ENCODE measurements at places on chromosomes 5 and 9.
A peak's percentile ranks its signal among the peaks of the same experiment; 100 is the strongest.

DNA sequence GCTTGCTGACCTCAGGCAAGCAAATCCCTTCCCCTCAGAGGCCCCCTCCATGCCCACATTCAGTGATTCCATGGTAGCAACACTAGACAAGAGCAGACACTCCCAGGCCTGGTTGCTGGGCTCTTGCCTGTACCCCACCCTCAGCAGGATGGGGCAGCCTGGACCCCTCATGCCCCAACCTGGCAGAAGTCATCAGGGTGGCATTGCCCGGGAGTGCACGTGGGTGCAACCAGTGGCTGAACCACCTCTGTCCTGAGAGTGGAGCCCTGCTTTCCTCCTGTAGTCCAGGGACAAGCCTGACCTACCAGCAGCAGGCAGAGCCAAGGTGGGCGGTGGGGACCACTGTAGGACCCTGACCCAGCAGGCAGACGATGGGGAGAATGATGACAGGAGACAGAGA lies 65.8 kb upstream of the TBC1D2 start:
- DNase-seq: no peak

GRCh38 chr5:154862766-154863165 lies 4.3 kb downstream of the CNOT8 start:
- DNase-seq: no peak

- DNase-seq: no peak
These were observed 19.8 kb upstream of the NUDT12 start for GRCh38 chr5:103582364-103582763.

- no peak for DNase-seq
These were observed 84.9 kb upstream of the ANKRD55 start for GRCh38 chr5:56317923-56318561.

GRCh38 chr5:154097031-154097430 lies 58.3 kb downstream of the MFAP3 start:
- no peak for DNase-seq

- no peak for DNase-seq
These were observed 15.8 kb upstream of the PSAT1 start for GRCh38 chr9:78280982-78281668.

GRCh38 chr5:43802651-43803050 lies 199.7 kb downstream of the NNT start:
- no peak for DNase-seq

- no peak for DNase-seq
These were observed 626 bp downstream of the OR13C2 start for GRCh38 chr9:104604801-104605200.

DNA sequence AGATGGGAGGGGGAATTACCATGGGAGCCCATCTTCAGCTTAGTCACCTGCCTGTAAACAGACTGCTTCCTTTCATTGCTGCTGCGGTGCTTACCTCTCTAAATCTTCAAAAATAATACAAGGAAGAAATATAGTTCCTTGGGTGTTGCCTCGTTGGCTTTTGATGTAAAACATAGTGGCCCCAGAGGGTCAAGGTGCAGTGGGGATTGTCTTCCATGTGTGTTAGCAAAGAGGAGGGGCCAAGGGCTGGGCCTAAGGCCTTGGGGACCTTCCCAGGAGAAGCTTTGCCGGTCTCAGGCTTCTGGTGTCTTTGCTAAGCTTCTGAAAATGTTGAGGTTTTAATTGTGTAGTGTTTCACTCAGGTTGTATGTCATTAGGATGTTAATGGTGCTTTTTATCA lies 90.0 kb downstream of the PDE8B start:
- no peak for DNase-seq

- no peak for DNase-seq
These were observed 77.7 kb downstream of the C9orf152 start for GRCh38 chr9:110130211-110130610.

- no peak for DNase-seq
These were observed 28.0 kb downstream of the DNAI1 start for GRCh38 chr9:34486572-34486971.

- no peak for DNase-seq
These were observed 4.5 kb downstream of the SLC1A1 start for GRCh38 chr9:4494806-4495205.

GRCh38 chr9:16708656-16709435 lies 161.6 kb downstream of the BNC2 start:
- no peak for DNase-seq

GRCh38 chr5:135707302-135707701 lies 127.2 kb upstream of the SLC25A48 start:
- DNase-seq: no peak

GRCh38 chr5:151580239-151580638 lies 10.9 kb downstream of the FAT2 start:
- no peak for DNase-seq

GRCh38 chr5:53063791-53064190 lies 45.8 kb downstream of the MOCS2 start:
- no peak for DNase-seq

DNA sequence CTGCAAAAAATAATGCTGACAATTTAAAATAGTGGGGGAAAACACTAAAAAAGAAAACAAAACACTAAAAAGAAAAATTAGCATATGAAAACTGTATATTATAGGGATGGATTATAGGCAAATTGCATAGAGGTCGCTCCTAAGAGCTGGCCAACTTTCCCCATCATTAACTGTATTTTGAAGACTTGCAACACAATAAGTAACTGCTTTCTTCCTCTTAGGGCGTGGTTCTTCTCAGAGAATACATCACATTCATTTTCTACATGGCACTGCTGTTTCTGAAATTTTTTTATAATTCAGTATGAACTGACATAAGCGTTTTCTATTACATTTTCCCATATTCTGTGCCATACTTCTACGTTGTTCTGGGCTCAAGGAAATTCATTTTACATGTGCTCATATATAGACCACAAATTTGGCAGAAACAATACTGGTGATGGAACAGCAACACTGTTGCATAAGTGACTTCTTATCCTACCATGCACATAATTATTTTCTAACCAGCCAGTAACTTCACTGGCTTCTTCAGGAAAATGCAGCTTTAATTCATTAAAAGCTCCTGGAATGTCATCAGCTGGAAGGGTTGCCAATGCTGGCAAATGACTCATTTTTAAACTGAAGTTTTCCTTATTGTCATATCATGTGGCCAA lies 171.2 kb upstream of the DMAC1 start:
- DNase-seq: no peak

- DNase-seq: no peak
These were observed 20.3 kb downstream of the PAIP2 start for GRCh38 chr5:139361835-139362429.

GRCh38 chr9:93702261-93702660 lies 125.9 kb downstream of the PHF2 start:
- no peak for DNase-seq

- DNase-seq: no peak
These were observed 7.2 kb downstream of the CYSTM1 start for GRCh38 chr5:140182075-140182711.

- DNase-seq: no peak
These were observed 51.2 kb downstream of the INVS start for GRCh38 chr9:100150214-100150613.

- no peak for DNase-seq
These were observed 5.5 kb downstream of the C9orf85 start for GRCh38 chr9:71916834-71917534.

DNA sequence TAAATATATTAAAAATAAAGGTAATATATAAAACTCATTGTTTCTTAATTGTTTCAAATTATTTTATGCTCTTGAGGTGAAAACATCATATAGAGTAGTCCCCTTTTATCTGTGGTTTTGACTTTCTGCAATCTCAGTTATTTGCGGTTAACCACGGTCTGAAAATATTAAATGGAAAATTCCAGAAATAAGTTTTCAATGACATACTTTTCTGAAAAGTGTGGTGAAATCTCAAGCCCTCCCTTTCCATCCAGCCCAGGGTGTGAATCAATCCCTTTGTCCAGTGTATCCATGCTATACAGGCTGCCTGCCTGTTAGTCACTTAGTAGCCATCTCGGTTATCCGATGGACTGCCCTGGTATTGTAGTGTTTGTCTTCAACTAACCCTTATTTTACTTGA lies 546.7 kb upstream of the DMAC1 start:
- no peak for DNase-seq

GRCh38 chr5:80864706-80865435 lies 95.3 kb upstream of the RASGRF2 start:
- DNase-seq: no peak

GRCh38 chr5:124274949-124275348 lies 471.5 kb downstream of the ZNF608 start:
- DNase-seq: no peak

DNA sequence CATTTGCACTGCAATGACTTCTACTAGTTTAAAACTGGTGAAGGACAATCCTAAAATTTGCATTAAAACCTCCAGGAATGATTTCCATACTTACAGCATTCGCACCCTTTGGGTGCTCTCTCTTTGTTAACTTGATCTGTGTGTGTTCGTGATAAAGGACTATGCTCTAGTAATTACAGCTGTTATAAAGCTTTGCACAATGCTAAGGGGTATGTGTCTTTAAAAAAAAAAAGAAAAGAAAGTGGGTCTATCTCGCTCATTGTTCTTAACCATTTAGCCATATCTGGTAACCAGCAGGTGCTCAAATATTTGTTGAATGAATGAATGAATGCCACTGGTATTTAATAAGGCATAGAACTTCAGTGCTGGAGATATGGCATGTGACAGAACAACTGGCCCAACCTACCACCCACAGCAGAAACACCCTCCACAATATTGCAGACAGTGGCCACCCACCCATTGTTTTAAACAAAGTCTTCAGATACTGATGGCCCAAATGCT lies 8.7 kb downstream of the TRIM36 start:
- no peak for DNase-seq

DNA sequence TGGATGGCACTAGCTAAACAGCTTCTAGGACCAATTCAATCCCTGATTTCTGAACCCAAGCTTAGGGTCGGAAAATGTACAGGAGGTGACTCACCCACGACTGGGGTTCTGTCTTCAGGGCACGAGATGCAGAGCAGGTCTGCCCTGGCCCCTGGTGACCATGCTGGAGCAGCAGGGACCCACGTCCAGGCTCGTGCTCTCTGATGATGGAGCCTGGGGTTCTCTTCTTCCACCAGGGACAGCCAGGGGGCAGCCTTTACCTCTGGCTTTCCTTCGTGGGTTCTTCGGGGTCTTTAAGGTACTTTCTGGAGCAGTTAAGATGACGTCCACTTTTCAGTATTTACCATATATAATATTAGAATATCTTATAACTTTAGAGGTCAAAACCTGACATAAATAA lies 2.1 kb downstream of the CFAP77 start:
- DNase-seq: peak; percentile 22

- DNase-seq: no peak
These were observed 58.8 kb upstream of the RPS23 start for GRCh38 chr5:82336959-82337351.

DNA sequence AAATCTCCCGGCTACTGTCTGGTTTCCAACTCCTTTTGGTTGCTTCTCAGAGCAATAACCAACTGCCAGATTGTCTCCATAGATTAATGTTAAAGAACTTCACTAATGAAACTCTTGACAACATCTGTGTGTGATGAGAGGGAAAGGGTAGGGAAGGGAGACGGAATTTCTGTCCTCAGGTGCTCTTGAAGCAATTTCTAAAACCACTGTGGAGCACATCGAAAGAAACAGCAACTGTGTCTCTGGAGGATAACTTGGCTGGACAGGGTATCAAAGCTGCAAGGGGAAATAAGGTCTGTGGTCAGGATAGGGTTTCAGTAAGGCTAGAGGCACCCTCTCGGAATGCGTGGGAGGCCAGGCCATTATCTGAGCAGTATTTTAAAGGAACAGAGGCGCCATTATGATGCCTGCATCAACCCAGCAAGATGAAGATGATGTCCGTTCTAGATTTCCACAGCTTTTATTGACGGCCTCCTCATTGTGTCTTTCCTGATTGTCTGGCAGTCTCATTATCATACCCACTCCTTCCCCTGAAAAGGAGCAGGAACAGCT lies 76.6 kb downstream of the RORB start:
- no peak for DNase-seq

GRCh38 chr9:94805585-94805984 lies 79.1 kb downstream of the AOPEP start:
- DNase-seq: no peak

DNA sequence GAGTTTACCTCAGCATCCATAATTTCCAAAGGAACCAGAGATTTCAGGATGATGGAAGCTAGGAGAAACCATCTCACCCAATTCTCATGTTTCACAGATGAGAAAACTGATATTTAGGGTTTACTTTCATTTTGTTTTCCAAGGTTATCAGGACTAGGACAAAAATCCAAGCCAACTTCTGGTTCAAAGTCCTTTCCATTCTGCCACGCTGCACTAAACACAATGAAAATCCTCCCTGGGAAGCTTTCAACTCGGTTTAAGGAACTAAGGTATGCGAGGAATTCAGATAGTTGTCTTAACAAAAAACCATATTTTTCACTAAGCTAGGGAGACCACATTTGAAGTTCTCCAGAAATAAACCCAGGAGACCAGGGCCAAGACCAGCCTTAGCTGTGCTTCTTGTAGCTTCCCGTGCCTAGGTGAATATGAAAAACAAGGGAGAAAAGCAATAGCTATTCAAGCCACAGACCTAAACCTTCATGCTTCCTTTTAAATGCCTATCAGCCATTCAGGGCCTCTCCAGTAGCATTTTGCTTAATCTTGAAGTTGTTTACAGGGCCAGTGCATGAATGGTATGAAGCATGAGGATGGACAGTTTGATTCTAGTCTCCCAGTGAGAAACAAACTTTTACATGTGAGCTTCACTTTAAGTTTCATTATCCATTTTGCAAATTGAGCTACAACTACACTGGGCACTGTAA lies 167.9 kb downstream of the DENND1A start:
- no peak for DNase-seq

DNA sequence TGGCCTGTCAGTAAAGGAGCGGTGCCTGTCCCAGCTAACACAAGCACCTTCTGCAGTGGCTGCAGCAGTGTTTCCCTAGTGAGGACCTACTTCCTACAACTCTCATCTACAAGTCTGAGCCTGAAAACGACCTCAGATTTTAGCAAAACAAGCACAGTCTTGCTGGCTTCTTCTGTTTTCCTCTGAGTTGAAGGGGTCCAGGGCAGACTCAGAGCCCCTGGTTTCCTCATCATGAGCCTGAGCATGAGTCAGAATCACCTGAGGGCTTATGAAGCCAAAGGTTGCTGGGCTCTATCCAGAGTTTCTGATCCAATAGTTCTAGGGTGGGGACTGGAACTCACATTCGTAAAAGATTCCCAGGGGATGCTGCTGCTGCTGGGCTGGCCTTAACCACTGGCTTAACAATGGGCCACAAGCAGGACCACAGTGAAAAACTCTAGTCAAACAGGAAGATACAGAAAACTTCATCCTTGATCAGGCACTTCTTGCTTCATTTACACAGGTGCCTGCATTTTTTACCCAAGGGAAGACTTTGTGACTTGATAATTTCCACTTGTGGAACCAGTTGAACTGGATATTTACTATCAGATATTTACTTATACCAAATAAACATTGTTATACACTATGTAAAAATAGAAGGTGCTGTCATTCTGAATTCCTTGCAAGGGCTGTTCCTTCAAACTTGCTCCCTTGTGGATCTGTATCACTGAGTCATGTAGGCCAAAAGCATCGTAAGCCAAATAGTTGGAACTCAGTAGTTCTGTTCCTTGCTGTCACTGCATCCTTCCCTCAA lies 4.3 kb upstream of the ACER2 start:
- DNase-seq: no peak
